ENCODE measurements at places on chromosomes 16 and 17.

DNA sequence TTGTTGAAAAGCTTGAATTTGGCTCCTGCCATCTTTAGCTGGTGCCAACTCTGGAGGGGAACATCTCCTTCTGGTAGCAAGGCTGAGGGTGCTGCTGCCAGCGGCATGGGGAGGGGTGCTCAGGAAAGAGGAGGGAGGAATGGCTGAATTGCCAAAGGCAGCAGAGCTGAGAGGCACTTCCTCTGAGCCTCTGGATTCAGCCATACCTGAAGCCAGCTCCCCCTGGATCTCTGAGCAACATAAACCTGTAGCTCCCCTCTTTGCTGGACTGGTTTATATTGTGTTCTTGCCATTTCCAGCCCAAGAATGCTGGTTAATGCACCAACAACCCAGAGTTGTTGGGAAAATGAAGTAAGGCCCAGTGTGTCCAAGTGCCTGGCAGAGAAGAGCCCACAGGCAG is 7.4 kb downstream of the MEFV start:
- DNase-seq: no peak

DNA sequence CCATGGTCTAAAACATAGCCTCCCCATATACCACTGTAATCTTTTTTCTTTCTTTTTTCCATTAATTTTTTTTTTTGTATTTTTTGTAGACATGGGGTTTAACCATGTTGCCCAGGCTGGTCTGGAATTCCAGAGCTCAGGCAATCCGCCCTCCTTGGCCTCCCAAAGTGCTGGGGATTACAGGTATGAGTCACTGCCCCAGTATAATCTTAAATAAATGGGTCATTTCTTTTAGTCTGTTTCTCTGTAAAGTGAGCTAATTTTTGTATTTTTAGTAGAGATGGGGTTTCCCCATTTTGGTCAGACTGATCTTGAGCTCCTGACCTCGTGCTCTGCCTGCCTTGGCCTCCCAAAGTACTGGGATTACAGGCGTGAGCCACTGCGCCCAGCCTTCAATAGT is 5.7 kb upstream of the NME1 start:
- peak; percentile 48 for DNase-seq

GRCh38 chr16:4830408-4830807 is 16.7 kb downstream of the GLYR1 start:
- DNase-seq: no peak

DNA sequence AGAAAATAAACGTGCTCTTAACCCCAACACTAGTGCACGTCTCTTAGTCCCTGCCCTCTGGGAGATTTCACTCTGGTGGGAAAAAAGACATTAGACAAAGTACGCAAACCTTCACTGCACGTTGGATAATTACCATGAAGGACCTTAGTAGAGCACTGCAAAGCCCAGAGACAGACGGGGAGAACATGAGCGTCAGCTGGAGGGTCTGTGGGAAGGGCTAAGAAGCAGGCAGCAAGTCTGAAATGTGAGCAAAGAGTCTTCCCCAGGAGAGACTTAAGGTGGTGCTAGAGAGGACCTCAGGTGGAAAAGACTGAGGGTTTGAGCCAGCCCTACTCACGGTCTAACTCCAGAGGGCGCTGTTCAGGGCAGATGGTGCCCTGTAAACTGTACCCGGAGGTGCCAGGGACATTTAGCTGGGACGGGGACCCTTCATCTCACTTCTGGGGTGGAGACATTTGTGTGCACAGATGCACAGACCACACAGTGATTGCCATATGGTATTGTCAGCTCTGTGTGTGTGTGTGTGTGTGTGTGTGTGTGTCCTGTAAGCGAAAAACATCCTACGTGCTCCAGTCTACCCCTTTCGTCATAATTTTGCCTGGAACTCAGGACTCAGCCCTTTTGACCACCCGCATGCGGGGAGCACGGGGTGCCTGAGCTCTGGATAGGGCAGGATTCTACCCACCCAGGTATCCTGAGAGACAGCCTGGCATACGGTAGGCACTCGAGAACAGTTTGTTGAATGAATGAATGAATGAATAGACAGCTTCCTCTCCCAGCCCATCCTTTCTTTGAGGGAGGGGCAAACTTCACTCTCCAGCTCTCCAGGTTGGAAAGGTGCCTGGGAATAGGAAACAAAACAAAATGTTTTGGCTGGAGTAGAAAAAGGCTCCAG is 10.1 kb upstream of the STAC2 start:
- peak; percentile 80 for DNase-seq

DNA sequence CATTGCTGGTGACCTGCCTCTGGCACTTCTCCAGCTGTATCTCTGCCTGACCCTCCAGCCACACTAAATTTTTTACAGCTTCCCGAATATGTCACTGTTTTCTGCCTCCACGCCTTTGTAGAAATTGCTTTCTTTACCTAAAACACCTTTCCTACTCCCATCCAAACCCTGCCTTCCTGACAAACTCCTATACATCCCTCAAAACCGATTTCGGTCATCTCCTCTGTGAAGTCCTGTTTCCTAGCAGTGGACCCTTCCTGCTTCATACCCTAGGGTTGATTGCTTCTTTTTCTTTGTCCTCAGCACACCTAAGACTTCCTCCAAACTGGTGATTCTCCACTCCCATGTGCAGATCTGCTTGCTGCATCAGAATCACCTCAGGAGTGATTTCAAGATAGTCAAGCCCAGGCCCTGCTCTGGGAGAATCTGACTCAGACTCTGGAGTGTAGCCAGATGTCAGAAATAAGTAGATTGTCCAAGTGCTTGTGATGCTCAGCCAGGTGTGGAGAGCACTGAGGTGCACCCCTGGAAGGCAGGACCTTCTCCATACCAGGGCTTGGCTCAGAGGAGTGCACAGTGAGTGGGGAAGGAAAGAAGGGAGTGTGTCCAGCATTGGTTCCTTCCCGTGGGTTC is 184.2 kb downstream of the COPRS start:
- DNase-seq: peak; percentile 79

DNA sequence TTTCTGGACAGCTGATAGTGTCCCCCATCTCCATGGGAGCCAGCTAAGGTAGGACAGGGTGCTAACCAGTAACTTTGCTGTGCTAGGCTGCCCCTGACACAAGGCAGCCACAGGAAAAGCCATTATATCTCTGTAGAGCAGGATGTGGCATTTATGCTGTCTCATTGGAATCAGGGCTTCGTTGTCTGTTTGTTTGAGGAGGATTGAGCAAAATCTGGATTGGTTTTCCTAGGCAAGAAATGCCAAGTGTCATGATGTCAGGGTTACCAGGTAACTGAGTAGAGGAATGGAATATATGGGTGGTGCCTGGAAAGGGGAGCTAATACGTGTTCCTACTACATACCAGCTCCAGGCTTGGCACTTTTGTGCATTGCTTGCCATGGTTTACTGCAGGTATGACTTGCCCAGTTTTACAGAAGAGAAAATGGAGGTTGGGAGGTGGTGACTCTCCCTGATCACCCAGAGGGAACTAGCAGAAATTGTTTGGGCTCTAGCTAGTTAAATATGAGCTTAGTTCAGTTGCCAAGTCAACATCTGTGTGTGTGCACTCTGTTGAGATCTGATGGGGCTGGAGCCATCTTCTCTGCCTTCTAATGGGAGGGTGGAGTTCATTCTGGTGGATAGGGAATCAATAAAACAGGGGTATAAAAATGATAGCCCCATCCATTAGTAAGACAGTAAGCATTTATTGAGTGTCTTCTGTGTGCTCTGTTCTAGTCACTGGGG is 33.9 kb downstream of the GNAO1 start:
- DNase-seq: no peak

GRCh38 chr16:78060295-78060694 is 37.9 kb downstream of the CLEC3A start:
- no peak for DNase-seq

GRCh38 chr16:25265968-25266367 is 8.3 kb upstream of the ZKSCAN2 start:
- DNase-seq: no peak

- peak; percentile 54 for DNase-seq
These were observed 2.5 kb upstream of the RAB11FIP4 start for GRCh38 chr17:31388770-31389656.

DNA sequence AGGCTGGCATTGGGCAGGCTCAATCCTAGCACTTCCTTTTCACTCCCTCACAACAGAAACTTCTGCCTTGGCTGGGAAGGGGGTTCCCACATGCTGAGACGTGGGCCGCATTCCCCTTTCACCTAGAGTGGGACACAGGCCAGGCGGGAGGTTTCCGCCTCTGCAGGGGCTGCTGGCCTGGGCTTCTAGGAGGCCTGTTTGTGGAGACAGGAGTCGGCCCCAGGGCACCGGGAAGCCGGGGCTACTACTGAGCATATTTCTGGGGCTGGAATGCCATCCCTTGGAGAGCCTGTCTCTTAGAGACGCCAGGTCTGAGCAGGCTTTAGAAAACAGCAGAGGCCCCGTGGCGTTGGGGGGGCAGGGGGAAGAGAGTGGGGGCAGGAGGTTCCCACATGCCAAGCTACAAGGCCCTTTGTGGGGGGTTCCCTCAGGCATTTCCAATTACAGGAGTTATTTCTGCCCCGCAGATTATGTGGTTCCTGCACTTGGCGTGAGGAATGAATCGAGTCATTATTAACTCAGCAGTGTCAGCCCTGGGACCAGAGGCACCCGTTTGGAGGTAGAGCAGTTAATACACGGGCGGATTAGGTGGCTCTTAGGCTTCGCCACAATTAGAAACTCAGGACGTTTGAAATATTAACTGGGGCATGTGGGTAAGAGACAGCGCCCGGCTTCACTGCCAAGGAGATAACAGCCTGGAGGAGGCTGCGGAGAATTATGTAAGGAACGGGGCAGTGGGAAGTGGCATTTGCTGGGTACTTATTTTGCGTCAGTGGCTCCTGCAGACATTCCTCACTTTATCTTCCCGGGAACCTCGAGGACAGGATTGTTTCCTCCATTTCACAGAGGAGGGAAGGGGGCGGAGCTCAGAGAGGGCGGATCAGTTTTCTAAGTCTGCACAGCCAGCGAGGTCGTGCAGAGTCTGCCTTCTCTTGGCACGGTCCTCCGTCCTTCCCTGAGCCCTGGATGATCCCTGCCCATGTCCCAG is 162.5 kb downstream of the MAF start:
- no peak for DNase-seq

DNA sequence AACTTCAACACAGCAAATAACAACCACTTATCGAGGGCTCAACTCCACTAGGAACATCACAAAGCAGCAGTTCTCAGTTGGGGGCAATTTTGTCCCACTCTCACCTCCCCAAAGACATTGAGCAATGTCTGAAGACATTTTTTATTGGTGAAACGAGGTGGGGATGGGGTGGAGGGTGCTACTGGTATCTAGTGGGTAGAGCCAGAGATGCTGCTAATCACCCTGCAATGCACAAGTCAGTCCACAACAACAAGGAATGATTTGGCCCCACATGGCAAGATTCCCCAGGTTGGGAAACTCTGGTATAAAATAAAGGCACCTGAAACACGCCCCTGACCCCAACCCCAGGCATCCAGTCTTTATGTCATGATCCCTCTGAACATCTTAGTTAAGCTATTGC is 33.3 kb downstream of the TLE7 start:
- DNase-seq: no peak

- peak; percentile 86 for DNase-seq
These were observed 39.6 kb downstream of the GPRC5B start for GRCh38 chr16:19844945-19845641.

- DNase-seq: no peak
These were observed 313.4 kb downstream of the CDH11 start for GRCh38 chr16:64808474-64808873.

- DNase-seq: no peak
These were observed 79.5 kb downstream of the ANKRD11 start for GRCh38 chr16:89410794-89411309.

DNA sequence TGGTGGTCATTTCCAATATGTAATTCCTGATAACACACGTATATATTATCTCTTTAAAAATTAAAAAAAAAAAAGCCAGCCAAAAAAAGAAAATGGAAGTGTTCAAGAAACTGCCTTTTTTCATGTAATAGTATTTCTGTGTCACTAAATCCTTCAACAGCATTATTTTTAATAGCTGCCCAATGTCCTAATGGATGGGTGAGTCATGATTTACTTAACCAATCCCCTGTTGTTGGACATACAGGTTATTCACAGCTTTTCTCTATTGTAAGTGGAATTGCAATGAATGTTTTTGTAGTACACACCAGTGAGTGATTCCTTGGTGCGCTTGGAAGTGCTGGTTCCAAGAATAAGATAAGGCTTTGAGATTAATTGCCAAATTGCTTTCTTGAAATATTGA is 124.9 kb downstream of the WWOX start:
- DNase-seq: no peak

- peak; percentile 28 for DNase-seq
These were observed 1.1 kb downstream of the TSEN54 start for GRCh38 chr17:75517297-75517865.

DNA sequence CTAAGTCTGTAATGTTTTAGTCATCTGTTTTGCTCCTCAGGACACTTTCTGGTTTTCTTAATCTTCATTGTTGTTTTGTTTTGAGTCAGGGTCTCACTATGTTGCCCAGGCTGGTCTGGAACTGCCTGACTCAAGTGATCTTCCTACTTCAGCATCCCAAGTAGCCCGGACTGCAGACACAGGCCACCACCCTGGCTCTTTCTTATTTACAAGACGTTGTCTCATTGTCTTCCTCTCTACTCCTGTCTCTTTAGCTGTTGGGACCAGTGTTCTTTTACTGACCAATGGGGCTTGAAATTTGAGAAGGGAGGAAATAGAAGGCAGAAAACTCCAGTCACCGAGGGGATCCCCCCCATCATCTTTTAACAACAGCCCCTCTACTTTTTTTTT is 1.2 kb downstream of the SCPEP1 start:
- no peak for DNase-seq

DNA sequence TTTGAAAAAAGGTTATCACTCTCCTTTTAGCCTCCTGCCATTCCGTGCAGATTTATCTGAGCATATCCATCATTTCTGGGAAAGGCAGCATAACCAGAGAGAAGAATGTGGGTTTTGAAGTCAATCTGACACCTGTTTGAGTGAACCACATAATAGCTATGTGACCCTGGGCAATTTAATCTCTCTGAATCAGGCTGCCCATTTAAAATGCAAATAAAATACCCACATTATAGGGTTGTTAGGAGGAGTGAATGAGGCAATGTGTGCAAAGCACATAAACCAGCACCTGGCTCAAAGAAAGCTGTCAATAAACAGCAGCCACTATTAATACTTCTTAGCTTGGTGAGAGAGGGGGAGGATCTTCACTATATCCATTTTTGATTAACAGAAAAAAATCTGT is 88.0 kb downstream of the CACNG1 start:
- DNase-seq: no peak

DNA sequence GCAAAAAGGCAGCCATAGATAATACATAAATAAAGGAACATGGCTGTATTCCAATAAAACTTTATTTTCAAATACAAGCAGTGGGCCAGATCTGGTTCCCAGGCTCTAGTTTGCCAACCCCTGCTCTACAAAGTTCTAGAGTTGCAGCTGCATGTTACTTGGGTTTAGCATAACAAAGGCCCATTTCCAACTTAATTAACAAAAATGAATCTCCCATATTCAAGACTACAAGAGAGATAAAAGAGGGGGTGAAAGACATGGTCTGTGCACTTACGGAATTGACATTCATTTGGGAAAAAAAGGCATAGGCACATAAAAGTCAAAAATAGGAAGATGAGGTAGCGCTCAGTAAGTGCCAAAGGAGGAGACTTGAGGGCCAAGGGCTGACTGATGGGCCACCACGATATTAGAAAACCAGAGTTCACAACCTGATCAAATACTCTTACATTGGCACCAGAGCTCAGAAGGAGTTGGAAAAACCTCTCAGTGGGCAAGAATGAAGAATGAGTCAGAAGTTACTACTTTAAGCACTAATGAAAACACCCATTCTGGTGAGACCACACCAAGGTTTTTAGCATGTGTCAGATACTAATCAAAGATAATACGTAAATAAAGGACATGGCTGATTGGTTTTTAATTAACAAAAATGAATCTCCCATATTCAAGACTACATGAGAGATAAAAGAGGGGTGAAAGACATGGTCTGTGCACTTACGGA is 164.0 kb downstream of the VPS53 start:
- DNase-seq: peak; percentile 61

GRCh38 chr17:6523330-6523729 is 33.0 kb downstream of the PITPNM3 start:
- peak; percentile 71 for DNase-seq

Data from ELR (cell line).